ENCODE measurements at places on chromosomes 5 and 9. TPM values are rescaled to one million over a fixed set of nuclear protein-coding genes. Genes with fewer than 3 reads are reported as not detected.

ZNG1A gene
- 26.3 TPM for total RNA-seq

ENTPD2 gene
- 0.46 TPM for total RNA-seq

ST6GALNAC6 gene
- total RNA-seq, result 73.4 TPM

PTGER4 gene
- 68.0 TPM for total RNA-seq

TJP2 gene
- 42.7 TPM for total RNA-seq

ARAP3 gene
- 2.0 TPM for total RNA-seq

GRCh38 chr5:124706729-124707361, 39.6 kb downstream of the ZNF608 start:
- peak; percentile 85 for DNase-seq

GRCh38 chr5:73902327-73903051, 276.5 kb downstream of the ARHGEF28 start:
- no peak for DNase-seq

DNA sequence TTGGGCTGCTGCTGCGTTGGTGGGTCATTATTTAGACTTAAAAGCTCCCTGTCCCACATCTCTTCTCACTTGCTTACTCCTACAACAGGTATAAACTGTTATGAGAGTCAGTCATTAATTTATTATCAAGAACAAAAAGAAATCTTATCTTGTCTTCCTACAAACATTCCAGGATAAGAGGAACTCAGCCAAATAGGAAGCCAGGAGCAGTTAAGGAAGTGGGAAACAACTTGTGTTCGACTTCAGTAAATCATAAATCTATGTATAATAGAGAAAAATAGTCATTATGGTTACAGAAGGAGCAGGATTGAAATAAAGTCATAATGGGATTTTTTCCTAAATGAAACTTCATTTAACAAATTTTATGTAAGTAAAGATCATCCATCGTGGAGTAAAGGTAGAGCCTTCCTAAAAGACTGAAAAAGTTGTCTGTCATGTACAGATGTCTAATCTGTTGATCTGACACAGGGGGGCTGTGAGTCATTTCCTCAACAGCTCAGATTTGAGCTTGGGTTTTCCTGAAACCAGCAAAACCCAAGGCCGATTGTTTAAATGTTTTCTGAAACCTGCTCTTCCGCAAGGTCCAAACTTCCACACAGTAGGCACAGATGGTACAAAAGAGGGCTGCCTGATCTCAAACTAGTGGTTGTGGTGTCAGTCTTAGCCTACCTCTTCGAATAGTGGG, 25.3 kb upstream of the LRRTM2 start:
- DNase-seq, result no peak

DNA sequence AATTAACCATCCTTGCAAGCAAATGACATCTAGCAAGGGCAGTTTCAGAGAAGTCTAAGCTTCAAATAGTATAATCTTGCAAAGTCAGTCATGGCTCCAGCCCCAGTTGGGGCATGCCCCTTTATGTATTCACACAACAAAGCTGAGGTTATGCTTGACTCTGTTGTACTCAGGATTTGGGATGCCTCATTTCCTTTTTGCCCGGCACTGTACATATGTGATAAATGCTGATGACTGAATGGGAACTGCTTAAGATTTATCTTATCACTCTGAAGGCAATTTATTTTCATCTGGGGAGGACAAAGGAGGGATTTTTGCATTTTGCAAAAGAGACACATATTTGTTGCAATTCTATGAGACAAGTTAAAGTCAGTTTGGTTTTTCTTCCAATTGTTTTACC, 219.2 kb downstream of the TRPM3 start:
- no peak for DNase-seq

GRCh38 chr9:101427358-101427757, 8.2 kb downstream of the ALDOB start:
- no peak for DNase-seq

Data from osteocyte (in vitro differentiated cells).